H1 (cell line): ENCODE measurements at places on chromosomes 2 and 18.
A peak's percentile ranks its signal among the peaks of the same experiment; 100 is the strongest.

- DNase-seq: no peak
Measured at GRCh38 chr18:49141491-49141890, 190.7 kb upstream of the SMAD7 start.

- DNase-seq: no peak
Measured at GRCh38 chr2:64905338-64906024, 83.7 kb upstream of the SLC1A4 start.

DNA sequence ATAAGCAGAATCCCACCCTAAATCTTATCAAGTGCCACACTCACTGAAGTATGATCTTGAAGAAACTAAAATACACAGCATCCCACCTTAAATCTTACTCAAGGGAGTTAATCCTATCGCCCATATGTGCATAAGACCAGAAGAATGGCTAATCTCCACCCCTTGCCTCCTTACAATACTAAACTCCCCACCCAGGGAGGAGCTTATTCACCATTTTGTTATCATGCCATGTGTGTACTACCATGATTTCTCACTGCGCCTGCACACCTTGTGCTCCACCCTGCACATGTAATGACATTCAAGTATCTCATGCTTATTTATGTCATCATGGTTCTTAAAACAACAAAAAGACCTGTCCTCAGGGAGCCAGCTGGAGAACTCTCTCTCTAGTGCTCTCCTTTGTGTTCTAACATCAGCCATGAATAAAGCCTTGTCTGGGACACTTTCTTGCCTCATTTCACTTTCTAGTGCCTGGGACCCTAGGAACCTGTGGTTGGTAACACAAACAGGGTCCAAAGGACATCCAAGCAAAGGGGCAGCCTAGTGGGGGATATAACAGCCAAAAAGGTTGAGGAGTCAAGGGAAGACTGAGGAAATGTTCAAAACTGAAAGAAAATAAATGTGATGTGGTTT lies 87.4 kb downstream of the SLC66A3 start:
- no peak for DNase-seq

GRCh38 chr2:9400268-9401058 lies 22.9 kb downstream of the ITGB1BP1 start:
- no peak for DNase-seq

GRCh38 chr2:21617885-21618434 lies 494.2 kb downstream of the TDRD15 start:
- no peak for DNase-seq

GRCh38 chr2:134140251-134140661 lies 113.6 kb upstream of the MGAT5 start:
- DNase-seq: no peak

GRCh38 chr2:206415618-206416243 lies 27.6 kb upstream of the ADAM23 start:
- DNase-seq: no peak

DNA sequence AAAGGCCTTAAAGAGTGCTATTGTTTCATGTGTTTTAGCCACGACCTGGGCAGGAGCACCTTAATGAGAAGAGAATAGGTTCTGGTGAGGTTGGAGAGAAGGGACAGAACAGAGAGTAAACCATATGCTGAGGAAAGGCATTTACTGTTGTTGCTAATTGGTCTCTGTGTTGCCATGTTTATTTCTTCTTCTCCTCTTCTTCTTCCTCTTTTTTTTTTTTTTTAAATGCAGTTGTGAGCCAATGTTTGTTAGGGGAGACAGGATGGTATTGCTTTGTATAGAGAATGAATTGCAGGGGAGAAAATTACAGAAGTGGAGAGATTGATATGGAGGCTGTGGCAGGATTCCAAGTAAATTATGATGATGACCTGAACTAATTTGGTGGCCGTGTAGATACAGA lies 2.6 kb downstream of the SCN9A start:
- no peak for DNase-seq

- DNase-seq: peak; percentile 84
Measured at GRCh38 chr2:238263204-238264071, 23.6 kb upstream of the HES6 start.

- DNase-seq: no peak
Measured at GRCh38 chr2:55311444-55311870, 42.4 kb upstream of the MTIF2 start.

DNA sequence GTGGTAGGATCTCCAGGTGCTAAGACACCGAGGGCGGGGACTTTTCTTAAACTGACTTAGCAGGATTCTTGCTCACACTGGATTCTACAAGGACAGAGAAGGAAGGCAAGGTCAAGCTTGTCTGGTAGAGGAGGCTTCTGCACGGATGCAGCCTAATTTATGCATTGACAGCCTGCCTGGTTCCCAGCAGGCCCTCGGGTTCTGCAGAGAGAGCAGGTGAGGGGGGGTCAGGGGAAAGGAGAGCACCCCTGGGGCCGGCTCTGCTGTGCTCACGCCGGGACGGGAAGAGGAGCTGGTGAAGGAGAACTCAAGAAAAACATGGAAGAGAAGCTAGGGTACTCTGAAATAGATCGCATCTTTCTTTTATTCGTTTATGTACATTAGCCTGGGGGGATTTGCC lies 46.4 kb downstream of the ADI1 start:
- no peak for DNase-seq

GRCh38 chr2:200483729-200484198 lies 26.1 kb downstream of the KCTD18 start:
- DNase-seq: peak; percentile 57

DNA sequence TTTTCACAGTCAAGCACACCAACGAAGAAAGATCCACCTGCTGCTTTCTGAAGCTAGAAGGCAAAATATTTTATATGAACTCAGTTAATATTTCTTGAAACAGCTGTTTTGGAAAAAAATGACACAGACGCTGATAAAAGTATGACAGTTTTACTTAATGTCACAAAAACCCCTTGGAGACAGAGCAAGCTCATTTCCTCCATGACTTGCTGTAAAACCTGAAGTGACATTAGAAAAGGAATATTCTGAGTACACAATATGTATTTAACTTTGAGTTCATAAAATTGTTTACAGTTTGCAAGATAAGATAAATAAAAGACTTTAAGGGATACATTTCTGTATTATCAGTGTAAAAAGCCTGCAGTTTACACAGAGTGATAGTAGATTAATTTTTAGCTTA lies 105.4 kb downstream of the DSEL start:
- no peak for DNase-seq

GRCh38 chr2:66526180-66526579 lies 91.3 kb downstream of the MEIS1 start:
- DNase-seq: no peak

- no peak for DNase-seq
Measured at GRCh38 chr2:212549463-212549862, 10.9 kb upstream of the ERBB4 start.

GRCh38 chr18:59926131-59926530 lies 26.3 kb downstream of the PMAIP1 start:
- no peak for DNase-seq

GRCh38 chr18:14075196-14075595 lies 57.0 kb downstream of the ZNF519 start:
- DNase-seq: no peak

GRCh38 chr2:95387358-95387757 lies 15.2 kb upstream of the FAHD2A start:
- DNase-seq: no peak

DNA sequence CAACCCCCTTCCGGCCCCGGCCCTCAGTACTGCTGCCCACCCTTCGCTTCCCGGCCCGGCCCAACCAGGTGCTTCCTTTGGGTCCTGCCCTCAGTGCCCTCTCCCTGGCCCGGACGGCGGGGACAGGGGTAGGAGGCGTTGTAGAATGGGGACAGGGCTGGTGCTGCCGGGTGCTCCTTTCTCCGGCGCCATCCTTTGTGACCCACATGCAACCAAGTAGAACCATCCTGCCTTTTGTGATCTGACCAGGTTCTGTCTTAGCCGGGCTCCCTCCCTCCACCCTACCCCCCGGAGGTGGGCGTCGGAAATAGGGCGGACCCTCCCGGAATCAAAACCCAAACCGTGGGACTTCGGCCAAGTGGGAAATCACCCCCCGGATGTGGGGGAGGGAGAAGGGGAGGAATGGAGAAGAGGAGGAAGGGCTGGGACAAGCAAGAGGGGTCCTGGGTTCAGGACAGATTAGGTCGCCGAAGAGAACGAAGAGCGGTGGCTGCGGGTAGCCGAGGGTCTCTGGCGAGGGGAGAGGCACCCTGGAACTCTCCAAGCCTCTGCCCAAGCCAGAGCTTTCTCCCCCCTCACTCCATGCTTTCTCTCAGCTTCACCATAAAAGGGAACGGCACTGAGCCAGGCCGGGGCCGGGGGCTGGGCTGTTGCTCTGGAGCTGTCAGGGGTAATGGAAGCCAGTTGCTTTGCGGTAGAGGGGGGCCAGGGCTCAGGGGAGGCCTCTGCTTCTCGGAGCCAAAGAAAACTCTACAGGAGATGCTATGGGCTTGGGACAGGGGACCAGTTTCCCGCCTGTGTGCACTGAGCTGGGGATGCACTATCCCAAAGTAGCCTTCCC lies 756 bp upstream of the OST4 start:
- DNase-seq: peak; percentile 67

DNA sequence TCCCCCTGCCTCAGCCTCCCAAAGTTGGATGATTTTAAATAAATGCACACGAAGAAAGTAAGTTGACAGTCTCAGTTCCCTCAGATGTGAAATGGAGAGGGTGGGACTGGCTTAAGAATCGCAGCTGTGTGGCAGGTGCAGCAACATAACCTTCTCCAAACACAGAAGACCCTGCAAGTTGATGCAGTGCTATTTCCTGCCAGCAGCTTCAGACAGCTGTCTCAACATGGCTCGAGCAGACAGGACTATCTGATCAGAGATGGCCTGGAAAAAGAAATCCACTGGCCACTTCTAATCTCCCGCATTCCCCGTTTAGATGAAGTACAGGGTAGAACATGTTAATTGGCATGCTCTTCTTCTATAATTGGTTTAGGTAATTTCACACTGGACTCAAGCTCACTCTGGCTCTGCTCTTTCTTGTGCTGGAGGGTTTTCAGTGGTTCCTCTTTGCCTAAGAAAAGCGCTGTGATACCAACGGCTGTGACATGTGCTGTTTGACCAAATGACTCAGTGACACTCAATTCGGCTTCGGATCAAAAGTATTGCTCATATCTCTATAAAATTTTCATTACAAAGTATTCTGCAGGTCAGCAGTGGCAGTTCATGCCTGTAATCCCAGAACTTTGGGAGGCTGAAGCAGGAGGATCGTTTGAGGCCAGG lies 40.2 kb downstream of the MYOM1 start:
- DNase-seq: no peak

DNA sequence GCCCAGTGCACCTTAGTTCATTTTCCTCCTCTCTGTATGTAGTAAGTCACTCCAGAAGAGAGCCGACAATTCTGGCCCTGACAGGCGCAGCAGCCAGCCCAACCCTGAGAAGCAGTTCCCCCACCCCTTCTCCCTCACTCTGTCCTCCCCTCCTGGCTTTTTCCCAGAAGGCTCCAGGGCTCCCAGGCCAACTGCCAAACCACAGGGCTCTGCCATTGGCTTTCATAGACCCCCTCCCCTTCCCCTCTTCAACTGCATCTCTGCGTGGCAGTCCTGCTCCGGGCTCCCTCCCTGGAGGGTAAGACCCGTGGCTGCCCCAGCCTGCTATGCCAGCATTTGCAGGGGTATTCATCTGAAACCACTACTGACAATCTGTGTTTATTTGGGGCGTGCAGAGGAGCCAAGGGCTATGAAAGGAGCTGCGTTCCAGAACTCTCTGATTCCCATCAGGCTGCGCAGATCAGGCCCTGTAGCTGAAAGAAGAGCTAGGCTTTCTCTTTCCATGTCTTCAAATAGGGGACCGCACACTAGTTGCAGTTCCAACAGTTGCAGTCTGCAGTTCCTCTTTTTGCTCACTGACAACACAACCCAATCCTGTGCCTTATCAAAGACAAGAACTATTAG lies 388.6 kb upstream of the TNP1 start:
- peak; percentile 46 for DNase-seq

DNA sequence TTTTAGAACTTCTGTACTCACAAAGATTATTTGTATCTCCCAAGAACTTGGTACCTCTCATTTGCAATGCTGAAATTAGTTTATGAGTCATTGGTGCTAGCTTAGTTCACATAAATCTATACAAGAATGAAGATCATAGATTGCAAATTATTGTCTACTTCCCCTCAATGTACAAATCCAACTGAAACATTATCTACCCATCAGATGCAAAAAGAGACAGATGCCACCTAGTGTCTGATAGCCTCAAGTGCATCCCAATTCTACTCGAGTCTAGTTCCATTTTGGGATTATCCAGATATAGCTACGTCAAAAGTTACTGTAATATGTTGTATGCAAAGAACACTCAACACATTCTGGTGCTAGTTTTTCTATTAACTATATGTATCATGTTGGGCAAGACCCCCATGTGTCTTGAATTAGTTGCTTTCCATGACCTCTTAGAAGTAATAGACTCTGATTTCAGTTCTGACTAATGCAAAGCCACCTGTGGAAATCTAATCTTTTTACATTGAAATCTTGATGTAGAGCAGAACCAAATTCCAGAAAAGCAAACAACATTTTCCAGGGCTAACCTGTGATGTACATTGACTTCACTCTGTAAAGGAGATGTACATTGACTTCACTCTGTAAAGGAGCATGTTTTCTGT lies 210.0 kb downstream of the RBM43 start:
- DNase-seq: no peak

DNA sequence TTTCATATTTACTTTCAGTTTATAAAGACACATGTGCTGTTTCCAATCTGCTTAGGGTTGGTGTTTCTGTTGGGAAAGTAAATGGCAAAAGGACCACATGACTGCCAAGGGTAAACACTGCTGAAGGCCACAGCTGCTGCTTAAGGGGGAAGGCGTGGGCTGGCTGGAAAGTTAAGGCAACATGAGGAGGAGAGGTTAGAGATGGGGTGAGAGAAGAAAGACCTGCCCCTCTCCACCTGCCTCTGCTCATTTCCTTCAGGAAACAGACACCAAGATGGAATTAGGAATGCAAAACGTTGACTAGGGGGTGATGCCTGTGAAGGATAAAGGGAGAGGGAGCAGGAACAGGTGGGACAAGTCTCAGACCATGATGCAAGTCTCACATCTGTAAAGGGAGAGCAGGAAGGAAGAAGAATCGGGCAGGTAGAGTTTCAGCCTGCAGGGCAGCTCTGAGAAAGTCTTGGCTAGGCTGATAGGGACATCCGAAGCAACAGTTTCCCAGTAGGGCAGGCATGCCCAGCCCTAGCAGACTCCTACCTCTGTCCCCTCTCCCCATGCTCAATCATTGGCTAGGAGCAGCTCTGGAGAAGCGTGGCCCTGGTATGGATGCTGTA lies 86.0 kb downstream of the CDC42EP3 start:
- DNase-seq: no peak

DNA sequence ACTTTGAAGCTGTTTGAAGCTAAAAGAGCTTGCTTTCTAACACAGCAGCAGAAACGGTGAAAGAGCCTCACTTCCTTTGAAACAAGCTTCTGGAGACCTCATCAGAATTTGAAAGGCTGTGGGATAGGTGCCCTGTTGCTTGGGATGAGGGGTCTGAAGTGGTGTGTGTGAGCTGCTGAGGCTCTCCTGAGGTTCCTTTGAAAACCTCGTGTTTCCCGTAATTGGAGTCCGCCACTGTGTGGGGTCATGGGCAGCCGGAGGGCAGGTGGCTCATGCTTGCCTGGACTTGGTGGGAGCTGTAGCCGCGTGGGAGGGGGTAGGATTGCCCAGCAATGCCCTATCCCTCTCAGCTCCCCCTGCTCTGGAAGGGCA lies 34.4 kb downstream of the CABLES1 start:
- peak; percentile 46 for DNase-seq
